GM19239 (cell line): ENCODE measurements at places on chromosomes 13 and 19.

GRCh38 chr19:34505321-34506025 is 23.9 kb downstream of the WTIP start:
- DNase-seq = no peak

DNA sequence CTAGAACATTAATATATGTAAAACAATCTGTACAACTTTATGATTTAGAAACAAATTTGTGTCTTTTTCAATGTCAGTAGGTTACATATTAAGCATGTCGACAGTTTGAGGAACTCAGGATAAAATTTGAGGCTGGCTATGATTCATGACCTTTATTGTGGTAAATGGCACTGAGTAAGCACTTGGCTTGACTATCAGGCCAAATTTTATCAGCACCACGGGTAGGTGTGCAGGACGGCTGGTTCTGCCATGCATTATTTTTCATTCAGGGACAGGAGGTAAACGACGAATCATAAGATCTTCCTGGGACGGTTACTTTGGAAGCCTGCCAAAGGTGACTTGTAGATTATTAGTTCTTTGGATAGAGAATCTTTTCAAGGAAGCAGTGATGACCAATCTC is 19.9 kb upstream of the CYP4F8 start:
- no peak for DNase-seq

DNA sequence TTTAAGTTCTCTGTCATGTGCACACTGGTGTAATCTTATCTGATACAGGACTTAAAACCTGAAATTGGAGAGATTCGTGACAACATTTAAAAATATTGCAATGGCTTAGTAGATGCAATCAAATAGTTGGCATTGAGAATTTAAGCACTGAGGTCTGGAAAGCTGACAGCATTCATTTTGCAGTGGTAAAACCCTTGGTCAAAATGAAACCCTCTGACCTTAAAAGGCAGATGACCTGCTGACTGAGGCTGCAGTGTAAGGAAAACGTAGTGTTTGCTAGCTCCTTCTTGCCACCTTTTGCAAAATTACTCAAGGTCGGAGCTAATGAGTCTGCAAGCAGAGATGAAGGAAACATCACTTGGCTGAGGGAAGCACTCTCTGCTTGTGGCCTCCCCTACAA is 150.6 kb downstream of the KCTD12 start:
- DNase-seq = no peak

DNA sequence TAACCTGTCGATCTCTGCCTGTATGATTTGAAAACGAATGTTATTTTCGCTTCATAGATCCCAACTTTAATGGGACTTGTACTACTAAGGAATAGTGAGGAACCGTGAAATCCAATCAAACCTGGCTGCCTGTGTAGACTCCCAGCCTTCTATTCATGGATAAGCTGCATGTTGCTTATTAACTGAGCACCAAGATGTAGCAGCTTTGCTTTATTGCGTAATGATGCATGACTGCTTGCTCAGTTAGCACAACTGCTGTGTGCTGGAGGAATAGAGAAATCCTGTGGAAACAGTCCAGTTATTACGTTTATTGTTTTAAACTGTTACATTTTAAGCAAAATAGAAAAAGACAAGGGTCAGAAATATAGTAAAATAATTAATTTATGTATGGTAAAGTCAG is 108.2 kb downstream of the SHISA2 start:
- no peak for DNase-seq

DNA sequence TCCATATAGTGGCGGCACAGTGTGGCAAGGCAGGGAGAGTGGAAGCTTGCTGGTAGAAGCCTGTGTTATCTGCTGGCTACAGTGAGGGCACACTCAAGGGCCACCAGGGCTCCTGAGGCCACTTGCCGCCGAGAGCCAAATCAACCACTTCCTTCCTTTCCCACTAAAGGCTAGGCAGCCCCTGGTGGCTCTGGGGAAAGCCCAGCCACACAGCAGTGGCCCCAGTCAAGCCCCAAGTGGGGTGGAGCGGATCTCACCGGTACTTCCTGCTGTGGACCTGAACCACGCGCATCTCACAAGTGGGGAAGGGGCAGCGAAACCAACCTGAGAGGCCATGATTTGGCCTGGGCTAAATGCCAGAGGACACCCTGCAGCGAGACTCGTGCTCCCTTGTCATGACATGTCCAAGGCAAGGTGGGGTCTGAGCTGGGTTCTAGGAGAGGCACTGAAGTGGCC is 21.9 kb upstream of the SLC35E1 start:
- no peak for DNase-seq

- no peak for DNase-seq
These were observed 9.6 kb upstream of the MAMSTR start for GRCh38 chr19:48728911-48729664.

- no peak for DNase-seq
These were observed 137.9 kb upstream of the DACH1 start for GRCh38 chr13:72004784-72005374.

GRCh38 chr19:34454091-34454490 is 25.9 kb downstream of the UBA2 start:
- DNase-seq = no peak

DNA sequence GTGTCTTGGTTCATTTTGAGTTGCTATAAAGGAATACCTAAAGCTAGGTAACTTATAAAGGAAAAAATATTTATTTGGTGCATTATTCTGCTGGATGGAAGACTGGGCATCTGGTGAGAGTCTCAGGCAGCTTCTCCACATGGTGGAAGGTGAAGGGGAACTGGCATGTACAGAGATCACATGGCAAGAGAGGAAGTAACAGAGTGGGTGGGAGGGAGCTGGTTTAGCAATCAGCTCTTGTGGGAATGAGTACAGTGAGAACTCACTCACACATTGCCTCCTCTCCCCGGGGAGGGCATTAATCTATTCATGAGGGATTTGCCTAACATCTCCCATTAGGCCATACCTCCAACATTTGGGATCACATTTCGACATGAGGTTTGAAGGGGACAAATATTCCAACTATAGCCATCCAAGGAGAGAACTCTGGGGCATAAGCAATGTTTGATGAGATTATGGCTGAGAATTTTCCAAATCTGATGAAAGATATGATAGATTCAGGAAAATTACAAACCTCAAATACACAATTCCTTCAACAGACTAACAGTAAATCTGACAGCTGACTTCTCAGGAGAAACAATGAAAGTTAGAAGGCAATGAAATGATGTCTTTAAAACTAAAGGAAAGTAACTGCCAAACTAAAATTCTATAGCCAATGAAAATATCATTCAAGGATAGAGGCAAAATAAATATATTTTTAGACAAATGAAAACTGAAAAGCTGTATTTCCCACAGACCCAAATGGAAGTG is 52.5 kb downstream of the MTUS2 start:
- DNase-seq = no peak

DNA sequence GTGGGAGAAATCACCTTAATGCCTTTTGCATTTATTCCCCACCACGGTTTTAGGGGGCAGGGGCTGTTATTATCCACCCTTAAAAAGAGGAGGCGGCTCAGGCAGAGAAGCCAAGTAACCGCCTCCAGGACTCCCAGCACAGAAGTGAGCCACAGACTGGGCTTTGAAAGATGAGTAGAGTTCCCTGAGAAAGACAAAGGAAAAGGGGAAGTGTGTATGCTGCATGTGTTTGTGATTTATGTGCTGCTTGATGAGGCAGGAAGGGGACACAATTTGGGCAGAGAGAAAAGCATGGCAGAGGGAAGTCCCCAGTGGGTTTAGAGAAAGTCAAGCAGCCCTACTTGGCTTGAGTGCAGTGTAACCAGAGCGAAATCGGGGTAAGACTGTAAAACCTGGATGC is 85.0 kb downstream of the DOCK9 start:
- no peak for DNase-seq
